ENCODE measurements at places on chromosomes 2 and 18.
A peak's percentile ranks its signal among the peaks of the same experiment; 100 is the strongest.

GRCh38 chr2:239000089-239000488 is 152.2 kb downstream of the TWIST2 start:
- DNase-seq = no peak

DNA sequence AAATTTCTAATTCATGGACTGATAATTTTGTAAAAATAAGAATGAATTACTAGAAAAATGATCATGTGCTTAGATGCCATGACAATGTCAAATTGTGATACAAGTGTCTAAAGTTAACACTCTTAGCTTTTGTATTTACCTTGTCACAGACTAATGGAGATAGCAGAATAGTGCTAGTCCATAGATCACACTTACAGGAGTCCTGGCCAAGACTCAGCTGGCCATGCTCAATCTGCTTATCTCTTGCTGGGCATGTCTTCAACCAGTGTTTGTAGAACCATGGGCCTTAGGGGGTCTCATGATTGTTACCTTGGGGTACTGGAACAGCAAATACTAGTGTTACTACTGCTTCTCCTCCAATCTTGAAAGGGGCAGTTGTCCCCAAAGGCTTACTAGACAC is 44.0 kb downstream of the TET3 start:
- no peak for DNase-seq

GRCh38 chr2:33214857-33215256 is 261.6 kb upstream of the RASGRP3 start:
- DNase-seq = no peak

DNA sequence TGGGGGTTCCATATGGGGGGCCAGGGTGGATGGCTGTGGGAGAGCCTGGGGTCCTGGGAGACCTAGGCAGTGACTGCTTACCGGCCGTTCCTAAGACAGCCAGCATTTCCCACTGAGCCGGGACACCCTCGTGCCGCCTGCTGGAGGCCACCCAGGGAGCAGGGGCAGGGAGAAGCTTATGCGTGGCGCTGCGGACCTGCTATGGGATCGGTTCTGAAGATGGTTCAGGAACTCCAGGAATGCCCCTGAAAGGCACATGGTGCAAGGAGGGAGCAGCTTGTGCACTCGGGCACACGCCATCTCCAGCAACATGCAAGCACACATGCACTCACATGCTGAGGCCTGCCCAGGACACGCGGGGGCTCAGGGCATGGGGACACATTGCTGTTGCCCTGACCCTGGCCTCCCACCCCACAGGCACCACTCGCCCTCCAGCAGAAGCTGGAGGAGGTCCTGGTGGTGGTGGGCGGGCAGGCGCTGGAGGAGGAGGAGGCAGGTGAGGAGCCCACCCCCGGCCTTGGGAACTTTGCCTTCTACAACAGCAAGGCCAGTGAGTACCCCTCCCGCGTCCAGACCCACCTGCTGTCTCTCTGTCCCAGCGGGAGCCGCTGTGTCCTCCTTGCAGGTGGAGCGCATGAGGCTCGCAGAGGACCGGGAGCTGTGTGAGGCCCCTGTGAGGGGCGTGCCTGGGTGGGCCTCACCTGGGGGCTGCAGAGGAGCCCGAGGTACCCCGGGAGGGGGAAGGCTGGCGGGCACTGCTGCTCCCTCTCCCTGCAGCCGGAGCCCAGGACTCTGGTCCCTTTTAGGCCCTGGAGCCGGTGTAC is 4.1 kb downstream of the KLHL30 start:
- no peak for DNase-seq

GRCh38 chr2:59938181-59938580 is 615.3 kb downstream of the BCL11A start:
- DNase-seq = no peak

DNA sequence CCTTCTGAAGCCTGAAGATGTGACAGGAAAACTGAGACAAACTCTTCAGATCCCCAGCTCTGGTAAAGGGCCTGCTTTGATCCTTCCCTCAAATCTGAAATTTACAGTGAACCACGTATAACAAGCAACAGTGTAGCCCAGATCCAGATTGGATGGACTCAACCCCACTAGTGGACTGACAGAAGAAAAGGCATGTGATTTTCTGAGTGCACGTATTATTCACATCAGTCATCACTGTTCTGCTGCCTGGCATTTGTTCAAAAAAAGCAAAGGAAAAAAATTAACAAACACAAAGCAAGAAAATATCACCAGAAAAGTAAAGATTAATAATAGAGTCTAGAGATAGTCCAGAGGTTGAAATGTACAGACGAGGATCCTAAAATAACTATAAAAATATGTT is 87.6 kb downstream of the CYRIA start:
- DNase-seq = no peak

- DNase-seq = peak; percentile 38
Observed at GRCh38 chr2:233867993-233868532, at the start of gene MSL3B. Gene MSL3B, minus strand, starts transcription at chr2:233868386.

GRCh38 chr2:9910699-9911098 is 40.8 kb upstream of the GRHL1 start:
- no peak for DNase-seq

DNA sequence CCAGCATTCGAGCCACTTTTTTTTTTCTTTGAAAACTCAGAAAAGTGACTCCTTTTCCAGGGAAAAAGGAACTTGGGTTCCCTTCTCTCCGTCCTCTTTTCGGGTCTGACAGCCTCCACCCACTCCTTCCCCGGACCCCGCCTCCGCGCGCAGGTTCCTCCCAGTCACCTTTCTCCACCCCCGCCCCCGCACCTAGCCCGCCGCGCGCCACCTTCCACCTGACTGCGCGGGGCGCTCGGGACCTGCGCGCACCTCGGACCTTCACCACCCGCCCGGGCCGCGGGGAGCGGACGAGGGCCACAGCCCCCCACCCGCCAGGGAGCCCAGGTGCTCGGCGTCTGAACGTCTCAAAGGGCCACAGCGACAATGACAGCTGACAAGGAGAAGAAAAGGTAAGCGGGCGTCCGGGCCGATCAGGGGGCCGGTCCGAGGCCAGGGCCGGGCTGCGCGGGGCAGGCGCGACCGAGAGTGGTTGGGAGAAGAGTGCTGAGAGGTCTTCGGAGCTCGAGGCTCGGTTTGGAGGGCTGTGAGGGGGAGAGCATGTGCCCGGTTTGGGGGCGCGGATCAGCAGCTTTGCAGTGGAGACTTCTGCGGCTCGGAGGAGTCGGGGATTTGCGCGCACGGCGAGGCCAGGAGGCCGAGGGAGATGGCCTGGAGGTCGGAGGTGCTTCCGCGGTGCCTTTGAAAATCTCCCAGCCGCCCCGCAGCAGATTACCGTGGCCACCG is 502 bp downstream of the EPAS1 start:
- DNase-seq = peak; percentile 38

DNA sequence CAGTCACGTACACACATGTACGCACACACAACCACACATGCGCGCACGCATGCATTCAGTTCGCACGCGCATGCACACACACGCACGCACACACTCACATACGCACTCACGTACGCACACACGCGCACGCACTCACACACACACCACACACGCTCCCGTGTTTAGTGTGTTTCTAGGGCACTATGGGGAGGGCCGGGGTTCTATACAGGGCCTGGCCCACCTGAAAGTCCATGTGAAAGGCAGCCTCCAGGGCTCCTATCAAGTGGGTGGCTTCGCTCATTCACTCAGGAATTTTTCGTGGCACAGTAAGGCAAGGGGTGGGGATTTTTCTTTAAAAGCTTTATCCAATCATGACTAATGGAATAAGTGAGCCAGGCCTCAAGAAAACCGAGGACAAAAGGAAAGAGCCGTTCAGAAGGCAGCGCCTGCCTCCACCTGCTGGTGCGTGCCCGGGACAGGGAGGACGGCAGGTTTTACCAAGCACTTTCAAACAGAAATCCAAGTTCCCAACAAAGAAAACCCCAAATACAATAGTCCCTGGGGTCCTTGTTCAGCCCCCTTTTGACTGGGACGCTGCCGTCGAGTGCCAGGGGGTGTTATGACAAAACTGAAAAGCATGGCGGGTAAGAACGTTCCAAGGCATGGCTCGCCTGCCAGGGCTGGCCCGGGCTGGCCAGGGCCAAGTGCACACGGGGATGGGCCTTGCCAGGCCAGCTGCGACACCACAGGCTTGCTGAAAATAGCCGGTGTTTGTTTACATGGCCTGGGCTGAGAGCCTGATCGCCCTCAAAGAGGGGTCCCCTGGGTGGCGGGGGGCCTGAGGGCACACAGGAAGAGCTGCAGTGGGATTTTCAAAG is 110.0 kb downstream of the HDAC4 start:
- DNase-seq = no peak

- DNase-seq = no peak
Observed at GRCh38 chr2:31294196-31294595, 60.2 kb downstream of the EHD3 start.

DNA sequence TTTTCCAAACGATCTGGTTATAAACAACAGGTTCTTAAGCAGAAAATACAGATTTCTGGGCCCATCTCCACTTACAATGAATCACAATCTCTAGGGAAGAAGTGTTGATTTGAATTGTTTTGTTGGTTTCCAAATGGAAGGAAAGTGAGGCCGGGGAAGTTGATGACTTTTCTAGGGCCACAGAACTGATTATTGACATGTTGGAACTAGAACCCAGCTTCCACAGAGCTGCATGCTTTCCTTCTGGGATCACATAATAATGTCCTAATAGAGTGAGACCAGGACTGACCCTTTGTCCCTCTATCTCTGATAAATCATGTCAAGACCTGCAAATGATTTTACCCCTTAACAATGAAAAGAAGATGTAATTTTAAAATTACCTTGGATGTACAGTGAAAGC is 332.2 kb downstream of the OSR1 start:
- DNase-seq = no peak

DNA sequence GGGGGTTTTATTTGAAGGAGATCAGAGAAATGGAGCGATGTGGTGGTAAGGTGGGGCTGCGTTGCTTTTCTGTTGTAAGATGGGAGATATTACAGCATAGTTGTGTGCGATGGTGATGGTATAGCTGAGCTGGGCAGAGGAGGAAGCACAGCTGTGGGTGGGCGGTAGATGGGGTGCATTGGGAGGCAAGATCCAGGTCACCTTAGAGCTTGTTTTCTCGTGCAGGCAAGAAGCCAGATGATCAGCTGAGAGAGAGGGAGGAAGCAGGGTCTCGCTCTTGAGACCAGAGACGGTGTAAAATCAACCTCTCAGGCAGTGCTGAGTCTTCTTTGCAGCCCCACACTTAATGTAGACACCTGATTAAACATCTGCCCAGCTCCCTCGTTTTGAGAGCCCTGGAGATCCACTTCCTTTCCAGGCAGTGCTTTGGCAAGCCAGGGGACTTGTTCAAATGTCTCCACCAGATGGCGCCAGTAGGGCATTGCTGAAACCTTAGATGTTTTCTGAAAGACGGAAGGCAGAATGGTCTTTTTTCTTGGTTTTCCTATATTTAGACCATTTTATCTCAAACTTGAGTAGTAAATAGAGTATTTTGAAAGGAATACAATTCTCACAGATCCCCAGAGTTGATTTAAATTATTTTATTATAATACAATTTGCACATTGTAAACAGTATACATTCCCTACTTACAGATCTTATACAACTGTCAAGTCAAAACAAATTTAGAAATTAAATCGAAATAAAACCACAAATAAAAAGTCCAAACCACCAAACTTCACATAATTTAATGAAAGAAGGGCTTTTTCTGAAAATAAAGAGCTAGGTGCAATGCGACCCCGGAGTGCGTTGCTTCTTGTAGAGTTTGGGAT is 21.1 kb upstream of the LYPD6B start:
- peak; percentile 44 for DNase-seq

DNA sequence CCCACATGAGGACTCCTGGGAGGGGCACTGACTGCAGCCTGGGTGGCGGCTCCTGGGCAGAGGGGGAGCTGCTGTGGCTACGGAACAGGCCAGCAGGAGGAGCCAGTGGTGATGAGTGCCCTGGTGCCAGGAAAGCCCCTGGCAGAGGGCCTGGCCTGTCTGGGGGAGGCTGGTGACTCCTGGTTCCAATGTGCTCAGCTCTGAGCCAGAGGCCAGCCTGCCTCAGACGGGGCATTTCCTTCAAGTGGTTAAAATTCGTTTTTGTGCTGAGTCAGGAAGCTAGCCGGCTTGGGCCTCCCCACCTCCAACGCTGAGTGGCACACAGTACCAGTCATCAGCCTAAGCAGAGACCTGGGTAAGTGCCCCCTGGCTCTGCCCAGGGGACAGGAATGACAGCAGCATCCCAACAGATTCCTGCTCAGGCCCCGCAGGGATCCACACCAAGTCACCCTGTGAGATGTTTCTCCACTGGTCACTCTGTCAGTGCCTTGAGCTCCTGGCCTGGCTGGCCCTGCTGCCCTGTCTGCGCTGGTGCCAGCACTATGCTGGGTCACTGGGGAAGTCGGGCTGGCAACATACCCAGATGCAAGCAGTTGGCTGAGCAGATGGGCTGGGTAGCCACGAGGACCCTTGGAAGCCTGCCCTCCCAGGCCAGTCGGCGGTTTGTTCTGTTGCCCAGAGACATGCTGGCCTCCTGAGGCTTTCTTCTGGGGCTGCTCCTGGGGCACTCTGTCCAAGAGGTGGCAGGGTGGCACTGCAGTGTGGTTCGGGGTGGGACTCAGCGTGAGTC is 7.1 kb upstream of the KLF11 start:
- DNase-seq = no peak

- DNase-seq = no peak
Observed at GRCh38 chr2:110805894-110806452, 73.6 kb downstream of the ACOXL start.

GRCh38 chr18:73047688-73048087 is 179.9 kb upstream of the NETO1 start:
- DNase-seq = no peak

DNA sequence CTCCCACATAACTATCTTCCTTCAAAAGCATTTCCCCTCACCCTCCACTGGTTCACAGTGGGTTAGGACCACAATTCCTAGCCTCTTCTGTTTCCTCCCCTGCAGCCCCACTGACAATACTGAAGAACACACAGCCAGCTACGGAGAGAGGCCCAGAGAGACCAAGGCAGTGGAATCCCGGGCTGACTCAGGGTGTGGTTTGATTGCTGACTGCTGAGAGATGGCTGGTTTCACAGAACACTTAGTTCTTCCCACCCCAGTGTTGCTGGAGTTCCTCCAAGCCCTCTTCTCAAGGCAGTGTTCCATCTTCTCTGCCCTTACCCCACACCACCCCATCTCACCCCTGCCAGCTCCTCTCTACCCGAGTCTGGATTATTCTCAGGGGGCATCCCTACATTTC is 43.3 kb upstream of the ZFP36L2 start:
- no peak for DNase-seq

DNA sequence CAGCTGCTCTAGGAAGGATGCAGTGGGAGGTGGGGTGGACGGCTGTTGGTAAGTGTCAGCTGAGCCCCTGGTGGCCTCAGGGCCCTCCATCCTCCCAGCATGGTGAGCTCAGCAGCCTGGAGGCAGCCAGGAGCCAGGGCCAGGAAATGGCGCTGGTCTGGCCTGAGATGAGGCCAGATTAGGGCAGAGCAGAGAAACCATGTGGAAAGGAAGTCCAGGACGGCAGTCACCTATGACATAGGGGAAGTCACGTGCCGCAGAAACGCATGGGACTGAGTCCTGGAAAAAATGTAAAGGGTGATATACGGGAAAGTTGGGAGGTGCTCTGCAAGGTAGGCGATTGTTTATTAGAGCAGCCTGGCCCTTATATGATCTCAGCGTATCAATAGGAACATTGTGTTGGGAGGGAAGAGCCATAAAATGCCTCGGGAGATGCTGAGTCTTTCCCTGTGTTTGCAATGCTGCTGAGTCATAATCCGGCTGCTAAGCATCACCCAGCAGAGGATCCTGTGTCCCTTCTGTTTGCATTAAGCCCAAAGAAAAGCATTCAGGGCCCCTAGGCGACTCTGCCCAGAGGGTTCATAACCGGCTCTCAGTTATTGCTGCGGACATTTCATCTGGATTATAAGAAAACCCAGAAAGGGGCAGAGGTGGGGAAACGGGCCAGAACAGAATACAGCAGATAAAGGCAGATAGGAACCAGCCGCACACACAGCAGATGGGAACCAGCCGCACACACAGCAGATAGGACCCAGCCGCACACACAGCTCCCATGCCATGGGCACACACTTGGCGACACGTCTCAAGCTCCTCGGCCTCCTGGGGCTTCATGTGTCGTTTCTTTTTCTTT is 30.3 kb upstream of the B3GNT7 start:
- no peak for DNase-seq

Measured in activated T-helper 1 cell treated with anti-CD3 and anti-CD28 coated beads, Interleukin-2, amount 50 U/mL, for 16 hours (primary cell).